Activated CD4-positive, alpha-beta T cell treated with anti-CD3 and anti-CD28 coated beads, Interleukin-2, amount 10 ng/mL, durations not matched to agents 24 days and 14 days (primary cell): ENCODE measurements at places on chromosomes 11 and 22. TPM values are rescaled to one million over a fixed set of nuclear protein-coding genes. Genes with fewer than 3 reads are reported as not detected.

DNA sequence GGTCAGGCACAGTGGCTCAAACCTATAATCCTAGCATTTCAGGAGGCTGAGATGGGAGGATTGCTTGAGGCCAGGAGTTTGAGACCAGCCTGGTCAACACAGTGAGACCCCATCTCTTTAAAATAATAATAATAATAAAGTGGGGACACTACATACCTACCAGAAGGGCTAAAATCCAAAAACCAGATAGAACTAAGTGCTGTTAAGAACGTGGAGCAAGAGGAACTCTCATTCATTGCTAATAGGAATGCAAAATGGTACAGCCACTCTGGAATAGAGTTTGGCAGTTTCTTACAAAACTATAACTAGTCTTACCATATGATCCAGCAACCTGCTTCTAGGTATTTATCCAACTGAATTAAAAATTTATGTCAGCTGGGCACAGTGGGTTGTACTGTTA, 9.6 kb downstream of the CKAP5 start:
- H3K4me1 ChIP-seq = peaks cover 28% of the 10 kb centered on the region
- no peak overlapping the region for H3K27ac ChIP-seq
- DNase-seq = no peak
- no peaks in the 10 kb centered on the region for H3K27me3 ChIP-seq

DNA sequence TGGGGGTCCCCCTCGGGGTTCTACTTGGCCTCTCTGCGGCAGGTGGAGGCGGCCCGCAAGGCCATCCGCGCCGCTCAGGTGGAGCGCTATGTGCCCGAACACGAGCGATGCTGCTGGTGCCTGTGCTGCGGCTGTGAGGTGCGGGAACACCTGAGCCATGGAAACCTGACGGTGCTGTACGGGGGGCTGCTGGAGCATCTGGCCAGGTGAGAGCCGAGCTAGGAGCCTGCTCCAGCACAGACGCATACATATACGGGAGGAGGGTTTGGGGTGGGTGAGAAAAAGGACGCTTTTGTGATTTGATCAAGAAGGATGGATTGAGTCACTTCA, 415 bp downstream of the CENATAC start:
- H3K4me3 ChIP-seq = peak overlapping the region; percentile 90
- H3K4me1 ChIP-seq = peaks cover 27% of the 10 kb centered on the region
- H3K36me3 ChIP-seq = peaks cover 45% of the 10 kb centered on the region
- no peaks in the 10 kb centered on the region for H3K27me3 ChIP-seq
- peak overlapping the region; percentile 94 for H3K27ac ChIP-seq

- no peaks in the 10 kb centered on the region for H3K27me3 ChIP-seq
- H3K36me3 ChIP-seq = peaks cover 45% of the 10 kb centered on the region
- no peak for DNase-seq
- no peak overlapping the region for H3K4me3 ChIP-seq
- H3K27ac ChIP-seq = no peak overlapping the region
- H3K4me1 ChIP-seq = peaks cover 4% of the 10 kb centered on the region
These were observed 61.3 kb upstream of the CLNS1A start for GRCh38 chr11:77698896-77699295.

DNA sequence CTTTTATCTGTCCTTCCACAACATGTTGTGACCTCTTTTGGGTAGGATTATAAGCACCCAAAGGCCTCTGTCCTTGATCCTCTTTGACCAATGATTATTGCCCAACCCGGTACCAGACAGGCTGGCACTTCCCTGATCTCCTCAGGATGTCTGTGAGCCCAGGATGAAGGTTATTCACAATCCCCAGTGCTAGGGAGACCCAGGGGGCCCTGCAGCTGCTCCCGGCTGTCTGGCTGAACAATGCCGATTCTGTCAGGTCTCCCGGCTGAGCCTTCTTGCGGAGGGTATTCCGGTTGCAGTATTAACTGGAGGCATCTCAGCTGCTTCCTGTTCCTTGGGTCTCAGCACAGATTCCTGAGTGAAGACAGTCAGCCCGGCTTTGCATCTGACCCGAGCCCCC, 71.2 kb upstream of the CDON start:
- H3K4me3 ChIP-seq = no peak overlapping the region
- no peaks in the 10 kb centered on the region for H3K36me3 ChIP-seq
- H3K4me1 ChIP-seq = no peaks in the 10 kb centered on the region
- no peak for DNase-seq

- no peak for DNase-seq
- H3K4me3 ChIP-seq = no peak overlapping the region
- H3K36me3 ChIP-seq = no peaks in the 10 kb centered on the region
- H3K27ac ChIP-seq = no peak overlapping the region
- no peaks in the 10 kb centered on the region for H3K27me3 ChIP-seq
- H3K4me1 ChIP-seq = no peaks in the 10 kb centered on the region
These were observed 2.0 kb downstream of the HBG1 start for GRCh38 chr11:5247472-5248192.

DNA sequence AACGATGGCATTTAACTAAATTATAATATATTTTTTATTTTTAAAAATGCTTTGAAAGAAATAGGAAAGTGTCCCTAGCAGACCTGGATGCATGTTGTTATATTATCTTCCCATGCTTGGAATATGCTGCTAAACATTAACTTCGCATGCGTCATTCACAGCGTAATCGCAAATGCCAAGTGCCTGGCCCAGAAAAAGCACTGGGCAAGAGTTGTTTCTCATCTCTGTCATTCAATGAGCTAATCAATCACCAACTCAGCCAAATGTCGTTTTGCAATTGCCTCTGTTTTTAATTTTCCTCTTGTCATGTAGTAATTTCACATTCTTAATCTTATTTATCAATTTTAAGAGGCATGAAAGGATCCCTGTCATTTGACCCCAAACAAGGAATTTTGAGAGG, 1421.9 kb downstream of the BRD1 start:
- no peaks in the 10 kb centered on the region for H3K36me3 ChIP-seq
- no peaks in the 10 kb centered on the region for H3K4me1 ChIP-seq
- no peak for DNase-seq
- no peak overlapping the region for H3K27ac ChIP-seq

GRCh38 chr11:10484461-10485180, 29.6 kb downstream of the AMPD3 start:
- peaks cover 37% of the 10 kb centered on the region for H3K36me3 ChIP-seq
- no peak for DNase-seq
- H3K27me3 ChIP-seq = no peaks in the 10 kb centered on the region

DNA sequence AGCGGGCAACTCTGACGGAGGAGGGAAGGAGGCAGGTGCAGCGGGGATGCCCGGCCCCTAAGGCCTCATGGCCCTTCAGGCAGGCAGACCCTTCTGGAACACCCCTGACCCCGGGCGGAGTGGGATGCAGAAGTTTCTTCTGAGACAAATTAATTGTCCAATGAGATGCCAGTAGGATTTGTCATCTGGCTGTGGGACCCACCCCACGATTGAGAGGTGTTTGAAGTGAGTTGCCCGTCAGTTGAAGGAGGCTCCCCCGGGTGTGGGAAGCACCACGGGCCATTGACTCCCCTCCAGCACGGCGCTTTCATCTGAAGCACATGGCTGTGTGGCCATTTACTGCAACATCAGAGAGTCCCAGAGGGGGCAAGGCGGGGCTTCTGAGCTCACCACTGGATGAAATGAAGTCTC, 527.8 kb downstream of the BRD1 start:
- H3K27ac ChIP-seq = no peak overlapping the region
- DNase-seq = no peak
- H3K4me3 ChIP-seq = no peak overlapping the region
- no peaks in the 10 kb centered on the region for H3K4me1 ChIP-seq

GRCh38 chr11:36407356-36407755, 102.7 kb downstream of the TRAF6 start:
- H3K4me1 ChIP-seq = peaks cover 66% of the 10 kb centered on the region
- peaks cover 66% of the 10 kb centered on the region for H3K36me3 ChIP-seq
- no peak for DNase-seq
- H3K27ac ChIP-seq = peak overlapping the region; percentile 37
- no peaks in the 10 kb centered on the region for H3K27me3 ChIP-seq

DNA sequence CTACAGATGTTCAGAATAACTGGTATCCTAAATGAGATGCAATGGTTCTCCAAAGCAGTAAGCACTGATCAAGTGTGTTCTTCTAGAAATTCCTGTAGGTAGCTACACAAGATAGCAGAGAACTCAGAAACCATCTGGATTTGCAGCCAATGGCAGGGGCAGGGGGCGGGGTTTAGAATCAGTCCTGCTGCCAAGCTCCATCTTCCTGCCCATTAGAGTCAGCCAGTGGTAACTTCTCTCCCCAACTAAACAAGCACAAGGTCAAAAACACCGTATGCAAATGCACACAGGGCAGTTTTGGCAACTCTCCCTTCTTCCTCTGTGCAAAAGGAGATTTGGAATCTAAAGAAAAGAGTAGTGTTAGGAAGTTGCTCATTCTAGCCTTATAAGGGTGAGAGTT, 237.5 kb upstream of the CCDC90B start:
- H3K27ac ChIP-seq = no peak overlapping the region
- H3K4me3 ChIP-seq = no peak overlapping the region
- H3K27me3 ChIP-seq = peaks cover 2% of the 10 kb centered on the region
- no peaks in the 10 kb centered on the region for H3K36me3 ChIP-seq
- no peak for DNase-seq

- H3K36me3 ChIP-seq = peaks cover 4% of the 10 kb centered on the region
- peak within 1 kb of the TSS; percentile 94 for H3K27ac ChIP-seq
- DNase-seq = peak; percentile 97
- peak within 1 kb of the TSS; percentile 94 for H3K4me3 ChIP-seq
- H3K27me3 ChIP-seq = no peaks in the 10 kb centered on the region
- peaks cover 35% of the 10 kb centered on the region for H3K4me1 ChIP-seq
These were observed at the start of gene PHF21A for GRCh38 chr11:46121301-46121723. Gene PHF21A, minus strand, starts transcription at chr11:46121454. Its CDS starts 37,235 bp downstream, at chr11:46084219.

The CRYBB1 gene
- total RNA-seq = not detected in 2 replicates

The ANO9 gene
- total RNA-seq = 35.4 and 36.9 TPM in 2 replicates

The NXPE4 gene
- not detected in 2 replicates for total RNA-seq

The MS4A6A gene
- 0.28 TPM in 1 of 2 replicates, not detected in the other for total RNA-seq

The DGKZ gene
- total RNA-seq = 87.4 and 94.7 TPM in 2 replicates

The HORMAD2 gene
- total RNA-seq = not detected in 2 replicates
